ENCODE measurements at places on chromosomes 4 and X. TPM values are rescaled to one million over a fixed set of nuclear protein-coding genes. Genes with fewer than 3 reads are reported as not detected.

DNA sequence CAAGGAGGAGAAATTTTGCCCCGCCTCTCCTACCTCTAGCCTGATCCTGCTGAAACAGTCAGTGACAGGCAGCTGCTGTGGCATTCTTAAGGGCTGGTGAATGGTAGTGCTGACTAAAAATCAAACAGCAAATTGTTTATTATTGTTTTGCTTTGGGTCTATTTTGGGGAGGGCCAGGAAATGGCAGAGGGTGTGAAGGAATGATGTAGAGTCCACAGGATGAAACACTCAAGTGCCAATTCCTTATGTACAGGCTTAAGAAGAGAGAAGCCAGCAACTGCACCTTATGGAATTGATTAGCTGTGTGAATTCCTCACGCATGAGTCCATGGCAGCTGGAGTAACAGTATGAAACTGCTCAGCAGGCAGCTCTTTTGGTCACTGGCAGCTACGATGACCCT is 39.7 kb downstream of the VEGFC start:
- no peak for DNase-seq

DNA sequence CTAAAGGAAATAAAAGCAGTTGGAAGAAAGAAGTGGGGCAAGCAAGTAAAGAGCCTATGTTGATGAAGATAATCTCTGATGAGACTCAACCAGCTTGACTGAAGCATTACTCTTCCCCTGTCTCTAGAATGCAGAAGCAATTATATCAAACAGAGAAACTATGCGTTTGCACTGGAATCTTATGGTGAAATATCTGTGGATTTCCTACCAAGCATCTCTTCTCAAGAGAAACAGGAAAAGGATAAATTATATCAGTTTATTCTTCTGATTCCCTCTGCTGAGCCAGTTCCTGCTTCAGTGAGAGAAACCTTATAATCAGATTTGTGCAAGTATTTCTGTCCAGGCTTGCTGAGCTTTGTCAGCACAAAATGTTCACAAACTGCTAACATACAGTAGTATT is 316.7 kb upstream of the SLC7A11 start:
- no peak for DNase-seq

DNA sequence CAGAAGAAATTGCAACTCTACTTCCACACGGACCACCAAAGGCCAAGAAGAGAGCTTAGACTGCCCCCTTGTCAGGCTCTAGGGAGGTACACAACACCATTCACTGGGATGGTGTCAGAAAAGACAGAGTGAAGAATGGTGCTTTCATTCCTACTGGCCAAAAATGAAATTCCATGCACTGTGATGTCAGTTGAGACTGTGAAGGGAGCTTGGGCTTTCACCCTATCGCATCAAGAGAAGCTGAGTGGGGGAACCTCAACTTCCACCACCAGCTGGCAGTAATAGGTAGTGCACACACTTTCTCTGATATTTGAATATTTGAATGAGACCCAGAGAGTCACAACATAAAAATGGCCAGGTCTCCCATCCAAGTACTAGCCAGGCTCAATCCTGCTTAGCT is 65.9 kb downstream of the ZNF711 start:
- no peak for DNase-seq

DNA sequence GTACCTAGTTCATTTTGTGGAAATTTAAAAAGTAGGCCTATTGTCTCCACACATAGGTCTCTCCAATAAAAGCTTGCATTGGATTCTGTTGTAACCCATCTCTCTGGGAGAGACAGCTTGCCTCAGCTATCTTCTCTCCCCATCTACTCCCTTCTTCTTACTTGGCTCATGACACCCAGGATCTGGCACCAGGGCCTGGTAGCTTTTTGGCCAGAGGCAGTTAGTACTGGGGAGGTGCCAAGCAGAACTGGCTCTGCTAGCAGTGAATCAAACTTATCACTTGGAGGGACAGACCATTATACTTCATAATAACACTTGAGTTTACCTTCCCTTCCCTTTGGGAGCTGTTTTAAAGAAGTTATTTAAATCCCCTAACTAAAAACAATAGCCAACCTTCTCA is 31.8 kb downstream of the PLAC1 start:
- no peak for DNase-seq

- peak; percentile 8 for DNase-seq
These were observed 520 bp upstream of the SRP72 start for GRCh38 chr4:56466910-56467283.

The DCAF8L2 gene
- not detected for total RNA-seq

The ASB5 gene
- 0.41 TPM for total RNA-seq

The CXCL8 gene
- total RNA-seq: 0.41 TPM

All from frontal cortex (tissue), 4 donors.